ENCODE measurements at places on chromosomes 2 and 18.

DNA sequence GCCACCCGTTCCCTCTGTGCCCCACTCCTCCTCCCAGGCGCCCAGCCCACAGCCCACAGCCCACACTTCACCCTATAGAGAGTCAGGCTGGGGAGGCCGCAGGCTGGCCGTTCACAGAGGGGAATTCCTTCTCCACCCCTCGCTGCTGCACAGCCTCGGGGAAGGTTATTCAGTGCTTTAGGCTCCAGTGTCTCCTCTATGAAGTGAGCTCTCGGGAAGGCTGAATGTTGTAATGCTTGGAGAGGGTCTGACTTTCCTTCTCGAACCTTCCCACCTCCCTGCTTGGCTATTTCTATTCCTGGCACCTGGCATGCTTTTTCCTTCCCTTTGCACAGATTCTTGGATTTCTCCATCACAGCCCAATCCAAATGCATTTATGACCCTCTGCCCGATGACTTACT, 62.5 kb upstream of the SMAD7 start:
- DNase-seq: no peak

GRCh38 chr18:34901299-34901698, 139.9 kb upstream of the MAPRE2 start:
- no peak for DNase-seq

GRCh38 chr2:192090911-192091310, 103.8 kb downstream of the TMEFF2 start:
- DNase-seq: no peak

- DNase-seq: no peak
Observed at GRCh38 chr18:27301615-27302378, 116.7 kb upstream of the CHST9 start.

DNA sequence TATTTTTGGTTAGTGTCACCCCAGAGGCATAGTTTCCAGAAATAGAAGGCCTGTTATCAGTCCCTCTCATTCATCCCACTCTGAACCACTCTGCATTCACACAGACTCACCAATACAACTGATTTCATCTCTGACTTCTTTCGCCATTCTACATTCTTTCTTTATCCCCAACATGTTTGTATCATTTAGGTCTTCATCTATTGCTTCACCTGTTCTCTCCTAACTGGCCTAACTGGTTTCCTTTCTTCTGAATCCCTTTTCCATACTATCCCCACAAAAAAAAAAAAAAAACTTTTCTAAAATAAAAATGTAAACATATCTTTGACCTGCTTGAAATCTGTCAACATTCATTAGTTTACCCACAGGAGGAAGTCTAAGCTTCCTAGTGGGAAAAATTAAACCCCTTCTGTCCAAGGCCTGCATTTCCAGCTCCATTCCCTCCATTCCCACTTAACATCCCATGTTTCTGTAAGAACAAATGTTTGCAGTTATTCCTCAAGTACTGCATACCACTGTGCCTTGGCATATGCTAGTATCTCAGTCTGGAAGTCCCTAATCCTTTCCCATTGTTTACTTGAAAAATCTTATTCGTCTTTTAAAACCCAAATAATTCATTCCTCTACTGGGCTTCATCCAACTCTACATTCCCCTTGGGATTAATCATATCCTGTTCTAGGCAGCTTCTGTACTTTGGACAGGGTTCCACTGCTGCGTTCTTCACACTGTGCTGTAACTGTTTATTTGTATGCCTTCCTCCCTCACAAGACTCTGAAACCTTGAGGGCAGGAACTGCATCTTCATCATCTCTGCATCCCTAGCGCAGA, 68.5 kb downstream of the FIGN start:
- peak; percentile 89 for DNase-seq

GRCh38 chr2:137333386-137334165, 568.2 kb downstream of the THSD7B start:
- peak; percentile 62 for DNase-seq

- DNase-seq: peak; percentile 61
Observed at GRCh38 chr2:27370816-27371620, 602 bp downstream of the SNX17 start.

- DNase-seq: no peak
Observed at GRCh38 chr2:28351621-28352020, 41.0 kb upstream of the FOSL2 start.

- no peak for DNase-seq
Observed at GRCh38 chr2:62471816-62472215, 34.2 kb downstream of the TMEM17 start.

DNA sequence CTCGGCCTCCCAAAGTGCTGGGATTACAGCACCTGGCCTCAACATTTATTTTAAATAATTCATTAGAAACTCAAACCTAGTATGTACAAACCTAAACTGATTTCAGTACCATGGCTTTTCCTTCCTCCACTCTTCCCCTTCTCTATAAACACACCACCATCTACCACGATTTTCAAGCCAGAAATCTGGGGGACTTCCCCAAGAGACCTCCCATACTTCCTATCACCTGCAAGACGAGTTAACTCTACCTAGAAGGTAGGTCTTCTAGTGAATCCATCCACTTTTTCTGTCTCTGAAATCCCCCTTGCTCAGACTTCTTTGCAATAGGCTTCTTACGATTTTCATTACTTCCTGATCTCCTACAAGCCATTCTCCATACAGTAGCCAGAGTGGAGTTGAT, 7.7 kb upstream of the FAM117B start:
- DNase-seq: no peak

- peak; percentile 97 for DNase-seq
Observed at GRCh38 chr2:42342061-42342794, 18.8 kb downstream of the COX7A2L start.

GRCh38 chr2:67340133-67341011, 56.8 kb upstream of the ETAA1 start:
- no peak for DNase-seq

GRCh38 chr18:35432565-35433001, 55.4 kb upstream of the ZNF396 start:
- peak; percentile 73 for DNase-seq

GRCh38 chr2:46534589-46534988, 55.2 kb downstream of the TMEM247 start:
- DNase-seq: no peak

DNA sequence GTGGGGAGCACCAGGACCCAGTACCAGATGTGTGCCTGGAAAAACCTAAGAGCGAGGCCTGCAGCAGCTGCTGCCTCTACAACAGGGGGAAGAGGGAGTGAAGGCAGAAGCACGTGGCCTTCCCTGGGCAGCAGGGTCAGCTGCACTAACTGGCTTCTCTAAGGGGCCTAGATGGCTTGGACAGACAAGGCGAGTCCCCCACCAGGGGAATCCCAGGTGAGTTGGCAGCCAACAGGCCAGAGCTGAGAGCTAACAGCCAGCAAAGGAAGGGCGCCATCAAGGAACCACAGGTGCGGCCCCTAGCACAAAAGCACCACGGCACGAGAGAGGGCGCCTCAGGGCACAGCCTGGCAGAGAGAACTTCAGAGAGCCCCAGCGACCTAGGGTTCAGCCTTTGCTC, 19.8 kb upstream of the MAL start:
- no peak for DNase-seq

DNA sequence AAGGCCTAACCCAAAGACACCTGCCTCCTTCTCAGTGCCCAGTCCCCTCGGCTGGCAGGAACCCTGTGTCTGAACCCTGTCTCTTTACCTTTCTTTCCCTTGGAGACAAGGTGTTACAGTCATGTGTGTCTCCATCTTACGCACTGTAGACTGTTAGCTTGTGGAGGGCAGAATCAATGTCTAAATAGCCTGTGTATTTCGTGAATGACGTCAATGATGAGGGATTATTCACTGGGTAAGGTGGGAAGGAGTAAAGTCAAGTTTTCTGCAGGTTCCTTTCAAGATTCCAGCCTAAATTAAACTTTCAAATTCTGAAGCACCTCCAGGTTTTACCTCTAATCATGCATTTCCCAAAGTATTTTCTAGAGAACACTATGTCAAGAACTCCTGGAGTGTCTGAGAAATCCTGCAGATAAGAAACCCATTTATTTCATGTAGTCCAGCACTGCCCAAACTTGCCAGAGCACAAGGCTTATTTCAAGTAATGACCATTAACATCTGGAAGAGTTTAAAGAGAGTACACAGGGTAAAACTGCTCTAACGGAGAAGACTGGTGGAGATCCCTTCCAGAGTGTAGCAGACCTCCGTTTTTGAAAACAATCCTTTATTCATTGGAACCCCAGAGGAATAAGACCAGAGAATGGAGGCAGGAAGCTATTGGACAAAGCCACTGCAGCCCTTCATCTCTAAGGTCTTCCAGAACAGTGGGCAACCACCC, 72.8 kb downstream of the KCNF1 start:
- no peak for DNase-seq

DNA sequence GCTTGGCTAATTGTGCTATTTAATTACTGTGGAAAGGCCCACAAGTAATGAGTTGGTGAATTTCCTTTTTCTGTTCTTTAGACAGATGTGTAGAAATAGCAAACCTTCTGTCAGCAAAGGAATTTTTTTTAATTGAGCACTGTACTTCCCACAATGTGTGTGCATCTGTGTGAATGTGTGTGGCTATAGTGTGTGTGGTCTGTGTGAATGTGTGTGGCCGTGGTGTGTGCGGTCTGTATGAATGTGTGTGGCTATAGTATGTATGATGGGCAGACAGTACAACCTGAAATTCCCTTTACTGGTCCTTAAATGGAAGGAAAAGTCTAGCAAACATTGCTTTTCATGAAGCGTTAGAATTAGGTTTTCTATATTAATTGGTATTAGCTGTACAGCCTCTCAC, 203.5 kb upstream of the TPO start:
- no peak for DNase-seq

- DNase-seq: peak; percentile 98
Observed at GRCh38 chr2:102258386-102259074, 52.8 kb upstream of the IL1RL1 start.

- DNase-seq: no peak
Observed at GRCh38 chr2:147420947-147421675, 423.7 kb upstream of the ACVR2A start.

GRCh38 chr18:54794823-54795222, 33.5 kb upstream of the RAB27B start:
- DNase-seq: peak; percentile 18

DNA sequence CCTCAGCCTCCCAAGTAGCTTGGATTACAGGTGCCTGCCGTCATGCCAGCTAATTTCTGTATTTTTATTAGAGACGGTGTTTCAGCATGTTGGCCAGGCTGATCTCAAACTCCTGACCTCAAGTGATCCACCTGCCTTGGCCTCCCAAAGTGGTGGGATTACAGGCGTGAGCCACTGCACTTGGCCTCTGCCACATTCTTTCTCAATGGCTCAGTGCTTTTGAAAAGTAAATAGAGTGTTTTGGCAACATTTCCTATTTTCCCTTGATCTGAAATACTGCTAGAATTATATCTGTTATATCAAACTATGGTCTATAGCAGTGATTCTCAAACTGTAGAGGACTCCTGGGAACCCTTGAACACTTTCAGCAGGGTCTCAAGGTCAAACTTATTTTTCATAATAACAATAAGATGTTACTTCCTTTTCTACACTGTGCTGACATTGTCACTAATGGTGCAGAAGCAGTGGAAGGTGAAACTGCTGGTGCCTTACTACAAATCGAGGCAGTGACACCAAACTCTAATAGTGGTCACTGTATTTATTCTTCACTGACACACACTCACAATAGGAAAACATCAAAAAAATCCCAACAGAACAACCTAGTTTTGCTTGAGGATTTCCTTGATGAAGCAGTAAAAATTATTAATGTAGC, 10.6 kb downstream of the DAW1 start:
- no peak for DNase-seq

- DNase-seq: peak; percentile 75
Observed at GRCh38 chr2:226211439-226211838, 588.2 kb downstream of the IRS1 start.

DNA sequence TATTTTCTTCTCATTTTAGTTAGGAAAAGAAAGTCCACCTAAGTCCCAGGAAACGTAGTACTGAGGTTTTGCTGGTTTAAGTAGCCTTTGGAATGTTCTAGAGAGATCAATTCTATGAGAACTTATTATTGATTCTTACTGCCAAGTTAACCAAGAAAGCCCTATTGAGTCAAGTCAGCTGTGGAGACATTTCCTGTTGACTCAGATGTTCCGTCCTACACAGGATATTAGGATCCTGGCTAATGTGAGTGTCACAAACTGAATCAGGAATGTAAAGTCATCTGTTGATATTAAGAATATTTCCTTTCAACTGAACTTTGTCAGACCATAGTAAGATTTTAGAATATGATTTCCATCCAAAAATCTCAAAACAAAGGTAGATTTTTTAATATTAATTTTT, 654.3 kb downstream of the LRRTM4 start:
- DNase-seq: peak; percentile 51

DNA sequence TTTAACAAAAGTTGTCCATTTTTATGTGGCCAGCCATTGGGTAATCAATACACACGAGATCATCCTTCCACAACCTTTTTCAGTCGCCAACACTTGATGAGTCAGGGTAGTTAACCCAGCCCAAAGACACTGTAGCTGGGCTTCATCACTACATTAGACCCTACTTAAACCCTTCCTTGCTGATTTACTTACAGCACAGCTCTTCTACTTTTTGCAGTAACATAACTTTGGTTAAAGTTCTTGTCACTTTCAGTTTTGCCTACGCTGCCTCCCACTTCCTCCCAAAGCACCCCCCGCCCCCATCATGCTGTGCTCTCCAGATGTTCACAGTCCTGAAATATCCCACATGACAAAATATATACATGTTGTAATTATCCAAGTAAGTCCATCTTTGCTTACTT, 103.6 kb downstream of the CDK15 start:
- peak; percentile 71 for DNase-seq

DNA sequence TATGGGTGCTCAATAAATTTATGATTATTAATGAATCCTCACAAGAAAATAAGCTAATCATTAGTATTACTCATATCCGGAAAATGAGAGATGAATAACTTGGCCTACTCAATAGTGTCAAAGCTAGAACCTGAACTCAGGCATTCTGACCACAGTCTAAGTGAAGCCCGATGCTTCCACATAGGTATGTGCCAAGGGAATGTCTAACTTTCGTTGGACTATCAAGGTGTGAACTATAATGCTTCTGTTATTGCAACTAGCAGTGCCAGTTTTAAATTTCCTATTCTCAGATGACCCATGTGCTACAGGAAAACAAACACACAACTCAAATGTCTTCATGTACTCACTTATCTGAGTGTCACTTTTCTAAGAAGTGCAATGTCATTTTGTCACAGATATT, 1.8 kb downstream of the BARD1 start:
- peak; percentile 3 for DNase-seq

- DNase-seq: peak; percentile 82
Observed at GRCh38 chr2:75100011-75100800, 99.1 kb downstream of the TACR1 start.

- DNase-seq: no peak
Observed at GRCh38 chr18:21803495-21803894, 62.9 kb downstream of the MIB1 start.

GRCh38 chr2:132747046-132747445, 77.0 kb upstream of the LYPD1 start:
- no peak for DNase-seq

Data from fibroblast of skin of back (primary cell).